Karpas-422 (cell line): ENCODE measurements at places on chromosomes 2 and 18. TPM values are rescaled to one million over a fixed set of nuclear protein-coding genes. Genes with fewer than 3 reads are reported as not detected.

Gene TRAPPC8
- total RNA-seq = 26.2 and 93.1 TPM in 2 replicates

DNA sequence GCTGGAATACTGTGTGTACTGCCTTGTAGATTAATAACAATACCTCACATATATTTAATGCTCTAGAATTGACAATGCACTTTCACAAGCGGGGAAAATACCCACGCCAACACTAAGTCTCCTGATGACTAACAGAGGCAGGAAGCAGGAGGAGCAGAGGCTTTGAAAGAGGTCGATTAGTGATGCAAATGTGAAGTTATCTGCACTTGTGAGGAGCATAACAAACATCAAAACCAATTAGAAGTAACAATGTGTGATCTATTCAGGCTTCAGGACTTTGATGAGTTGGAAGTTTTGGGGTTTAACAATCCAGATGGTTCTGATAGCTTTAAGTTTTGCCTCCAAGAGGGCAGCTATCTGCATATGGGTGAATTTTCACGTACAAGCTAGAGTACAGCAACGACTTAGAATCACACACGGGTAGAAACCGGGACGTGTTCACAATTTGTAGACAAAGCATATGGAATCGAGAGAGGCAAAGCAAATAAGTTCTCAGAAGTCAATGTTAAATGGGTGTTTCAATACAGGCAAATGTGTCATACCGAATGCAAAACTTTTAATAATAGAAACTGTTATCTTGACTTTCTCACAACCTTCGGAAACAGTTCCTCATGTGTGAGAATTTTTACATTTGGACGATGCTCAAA is 114.5 kb downstream of the METTL8 start:
- peak; percentile 70 for DNase-seq

Gene SERPINB3
- total RNA-seq = not detected in 2 replicates

- no peak for DNase-seq
Observed at GRCh38 chr2:151350579-151351195, 6.7 kb upstream of the TNFAIP6 start.

- no peak for DNase-seq
Observed at GRCh38 chr2:122096761-122097160, 341.3 kb downstream of the TSN start.

Gene PLB1
- 0.11 TPM in 1 of 2 replicates, not detected in the other for total RNA-seq

DNA sequence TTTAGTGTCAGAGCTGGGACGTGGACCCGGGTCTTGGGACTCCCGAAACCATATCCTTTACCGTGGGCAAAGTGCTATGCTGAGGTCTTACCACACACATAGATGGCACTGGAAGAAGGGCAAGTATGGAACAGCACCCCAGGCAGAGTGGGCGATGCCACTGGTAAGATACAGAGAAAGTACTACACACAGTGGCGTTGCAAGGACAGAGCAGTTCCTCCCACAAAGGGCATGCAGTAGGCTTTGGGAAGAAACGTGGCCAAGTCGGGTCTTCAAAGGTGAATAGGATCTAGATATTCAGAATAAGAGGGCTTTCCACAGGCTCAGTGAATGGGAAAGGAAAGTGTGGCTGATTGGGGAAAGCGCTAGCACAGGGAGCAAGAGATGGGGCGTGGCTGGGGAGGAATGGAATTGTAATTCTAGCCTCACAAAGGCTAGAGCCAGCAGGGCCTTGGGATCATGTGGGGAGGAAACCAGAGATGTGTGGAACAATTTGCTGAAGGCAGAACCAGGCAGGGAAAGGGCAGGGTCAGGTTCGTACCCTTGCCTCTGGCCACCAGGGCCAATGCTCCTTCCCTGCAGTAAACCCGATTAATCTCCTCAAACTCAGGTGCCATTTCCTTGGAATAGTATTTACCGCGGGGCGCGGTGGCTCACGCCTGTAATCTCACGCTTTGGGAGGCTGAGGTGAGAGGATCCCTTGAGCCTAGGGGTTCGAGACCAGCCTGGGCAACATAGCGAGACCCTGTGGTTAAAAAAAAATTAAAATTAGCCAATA is 36.0 kb downstream of the PCBP1 start:
- no peak for DNase-seq

DNA sequence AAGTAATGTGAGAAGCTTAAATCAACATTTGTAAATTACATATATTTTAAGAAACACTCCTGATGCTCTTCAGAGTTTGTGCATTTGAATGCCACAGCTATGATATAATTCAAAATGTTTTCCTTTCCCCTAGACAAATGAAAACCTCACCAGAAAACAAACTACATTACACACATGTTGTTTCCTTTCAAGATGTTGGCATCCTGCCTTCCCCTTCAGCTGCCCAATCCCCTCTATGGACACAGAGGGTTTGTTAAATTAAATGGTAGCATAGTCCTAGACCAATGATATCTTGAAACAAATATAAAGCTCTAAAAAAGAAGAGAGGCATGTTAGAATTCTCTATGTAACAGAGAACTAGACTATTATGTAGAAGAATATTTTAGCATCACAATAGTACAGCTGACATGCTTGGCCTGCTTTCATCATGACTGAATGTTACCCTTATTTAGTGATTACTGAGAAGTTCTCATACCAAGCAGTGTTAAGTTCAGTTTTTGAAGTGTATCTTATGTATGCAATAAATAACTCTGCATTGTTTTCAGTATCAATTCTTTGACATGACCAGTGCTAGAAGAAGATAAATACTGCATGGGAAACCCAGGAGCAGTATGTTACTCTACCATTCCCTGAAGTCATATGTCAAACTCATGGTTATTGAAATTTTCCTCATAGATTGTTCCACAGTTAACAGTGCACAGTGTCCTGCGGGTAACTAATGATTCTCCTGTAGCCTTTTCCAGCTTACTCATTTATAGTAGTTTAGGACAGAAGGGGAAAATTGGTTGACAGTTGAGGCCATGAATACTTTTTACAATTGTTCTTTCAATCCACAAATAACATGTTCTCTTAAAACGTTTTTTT is 316.3 kb upstream of the KCNJ3 start:
- DNase-seq = no peak

GRCh38 chr2:120526047-120526562 is 180.2 kb downstream of the INHBB start:
- DNase-seq = no peak

Gene MZT2B
- 190 and 395 TPM in 2 replicates for total RNA-seq

Gene TIMM21
- total RNA-seq = 59.3 and 82.4 TPM in 2 replicates

- DNase-seq = no peak
Observed at GRCh38 chr2:20594048-20594750, 56.7 kb downstream of the HS1BP3 start.
